ENCODE measurements at places on chromosomes 7 and 10.

DNA sequence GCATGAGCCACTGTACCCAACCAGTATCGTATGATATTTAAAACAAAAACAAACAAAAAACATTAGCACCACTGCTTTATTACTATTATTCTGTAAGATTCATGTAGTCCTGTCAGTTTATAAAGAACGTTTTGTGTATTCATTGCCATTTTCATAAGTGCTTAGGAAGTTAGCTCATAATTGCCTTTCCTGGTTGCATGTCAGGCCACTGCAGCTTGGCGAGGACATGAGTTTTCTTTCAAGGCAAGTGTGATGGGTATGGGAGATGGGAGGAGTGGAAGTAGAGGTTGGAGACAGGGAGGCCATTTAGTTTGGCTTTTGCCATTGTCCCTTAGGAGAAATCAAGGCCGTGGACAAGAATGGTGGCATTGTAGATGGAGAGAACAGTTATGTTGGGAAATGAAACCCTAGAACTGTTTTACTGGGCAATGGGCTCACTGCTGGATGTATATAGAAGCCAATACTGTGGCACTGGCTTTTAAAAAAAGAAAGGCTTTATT, 48.9 kb downstream of the TYW1 start:
- no peak for DNase-seq

DNA sequence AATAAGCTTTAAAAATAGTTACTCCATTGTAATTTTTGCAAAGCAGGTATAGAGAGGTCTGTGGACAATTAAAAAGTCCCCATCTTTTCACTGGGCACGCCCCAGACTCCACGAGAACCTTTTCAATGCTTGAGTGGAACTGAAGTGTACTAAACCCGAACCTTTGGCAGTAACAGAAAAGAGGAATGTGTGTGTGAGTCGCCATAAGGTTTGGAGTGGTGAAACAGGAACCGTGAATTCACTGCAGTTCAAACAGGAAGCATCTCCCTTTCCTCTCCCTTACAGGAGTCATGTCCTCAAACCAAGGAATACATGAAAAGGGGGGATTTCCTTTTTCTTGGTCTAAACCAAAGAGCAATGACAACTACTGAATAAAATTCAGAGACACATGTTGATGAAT, 23.2 kb downstream of the NDUFB2 start:
- no peak for DNase-seq

DNA sequence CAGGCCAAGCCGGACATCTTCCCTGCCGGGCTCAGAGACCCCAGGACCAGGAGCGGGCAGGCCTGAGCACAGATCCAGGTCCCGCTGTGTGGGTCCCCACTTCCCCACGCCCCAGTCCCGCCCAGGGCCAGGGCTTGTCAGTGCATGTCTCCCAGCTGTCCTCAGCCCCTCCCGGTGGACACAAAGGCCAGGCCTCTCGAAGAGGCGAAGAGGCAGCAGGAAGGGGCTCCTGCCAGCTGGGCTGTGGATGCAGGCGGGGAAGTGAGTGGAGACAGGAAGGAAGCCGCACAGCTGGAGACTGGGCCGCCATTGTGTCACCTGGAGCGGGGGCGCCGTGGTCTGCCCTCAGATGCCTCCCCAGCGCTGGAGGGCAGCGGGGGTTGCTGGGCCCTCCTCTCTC, 4.8 kb downstream of the GRIFIN start:
- no peak for DNase-seq

DNA sequence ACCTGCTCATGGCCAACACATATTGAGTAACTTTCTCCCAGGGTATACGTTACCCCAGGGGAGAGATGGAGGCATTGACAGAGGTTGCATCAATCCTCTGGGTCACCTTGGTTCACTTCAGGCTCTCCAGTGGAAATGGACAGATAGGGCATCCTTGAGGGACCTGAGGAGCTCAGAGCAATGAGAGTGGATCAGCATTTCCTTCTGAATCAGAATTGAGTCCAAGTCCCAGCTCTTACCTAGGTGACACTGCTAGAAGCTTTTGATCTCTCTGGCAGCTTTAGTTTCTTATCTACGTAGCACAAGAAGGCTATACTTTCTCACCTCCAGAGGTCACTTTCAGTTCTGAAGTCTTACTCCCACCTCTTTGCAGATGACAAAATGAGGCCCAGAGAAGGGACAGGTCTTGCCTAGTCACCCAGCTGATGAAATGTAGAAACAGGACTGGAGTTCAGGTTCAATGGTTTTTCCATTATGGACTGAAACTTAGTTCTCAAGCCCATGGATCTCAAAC, 35.2 kb downstream of the PANK1 start:
- no peak for DNase-seq

DNA sequence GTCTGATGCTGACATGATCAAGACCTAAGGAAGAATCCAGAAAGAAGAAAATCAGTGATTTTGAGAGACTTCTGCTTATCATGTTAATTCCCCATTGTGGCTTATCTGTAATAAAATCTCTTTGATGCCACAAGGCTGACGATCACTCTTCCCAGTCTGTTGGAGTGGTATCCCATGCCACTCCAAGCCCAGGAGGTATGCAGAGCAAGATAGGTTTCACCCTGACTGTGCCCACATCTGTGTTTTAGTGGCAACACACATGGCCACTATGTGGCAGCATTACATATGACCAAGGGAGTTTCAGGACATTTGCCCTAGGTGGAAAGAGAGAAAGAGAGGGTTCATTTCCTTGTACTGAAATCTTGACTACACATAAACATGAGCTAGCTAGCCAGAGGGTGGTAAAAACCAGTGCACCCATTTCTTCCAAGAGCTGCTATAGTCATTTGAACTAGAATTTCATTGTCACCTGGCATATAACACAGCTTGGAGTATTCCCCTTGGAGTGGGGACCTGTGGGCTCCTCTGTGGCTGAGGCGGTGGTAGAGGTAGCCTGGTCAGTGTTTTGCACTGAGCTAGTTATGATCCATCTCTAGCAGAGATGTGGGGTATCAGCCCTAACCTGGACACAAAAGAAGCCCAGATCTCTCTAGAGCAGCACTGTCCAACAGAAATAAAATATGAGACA, 20.8 kb downstream of the LAMB4 start:
- no peak for DNase-seq

DNA sequence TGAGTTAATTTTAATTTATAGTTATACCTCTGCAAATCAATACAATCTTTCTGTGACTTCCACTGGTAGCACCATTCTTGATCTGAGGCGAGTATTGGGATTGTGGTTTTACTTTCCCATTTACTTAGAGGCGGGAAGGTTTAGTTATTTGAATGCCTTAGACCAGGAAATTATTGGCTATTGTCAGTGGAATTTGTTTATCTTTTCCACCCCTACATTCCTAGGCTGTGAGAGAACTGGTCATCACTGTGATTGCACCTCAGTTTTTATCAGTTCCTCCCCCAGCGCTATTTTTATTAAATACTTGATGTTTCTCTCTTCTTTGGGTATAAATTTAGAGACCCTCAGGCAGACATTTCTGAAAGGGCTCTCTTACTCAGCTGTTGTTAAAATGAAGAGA, 29.9 kb downstream of the CDK14 start:
- no peak for DNase-seq
